Stimulated activated CD8-positive, alpha-beta memory T cell treated with anti-CD3 and anti-CD28 coated beads, Interleukin-7, amount 100 ng/mL, for 4 hours (primary cell): ENCODE measurements at places on chromosomes 13 and 19.

DNA sequence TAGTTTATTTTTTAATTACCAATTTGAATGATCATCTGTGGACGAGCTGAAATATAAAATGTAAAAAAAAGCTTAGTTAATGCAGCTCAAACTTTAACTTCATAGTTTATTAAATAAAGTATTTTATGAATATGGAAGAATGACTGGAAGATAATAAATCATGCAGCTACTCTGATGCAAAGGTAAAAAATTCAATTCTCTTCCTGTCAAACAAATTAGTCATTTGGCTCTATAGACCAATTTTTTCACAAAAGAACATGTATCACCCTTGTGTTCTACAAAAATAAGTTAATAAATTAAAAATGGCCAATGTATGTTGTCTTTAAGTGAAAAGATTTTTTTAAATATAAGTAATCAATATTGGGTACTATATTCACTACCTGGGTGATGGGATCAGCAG, 26.2 kb downstream of the EXOSC8 start:
- no peak for DNase-seq

- DNase-seq = no peak
Measured at GRCh38 chr13:28729541-28729940, 10.8 kb upstream of the SLC46A3 start.

GRCh38 chr13:41028051-41028450, 8.9 kb upstream of the ELF1 start:
- DNase-seq = no peak

- DNase-seq = no peak
Measured at GRCh38 chr19:10998045-10998533, 37.3 kb downstream of the SMARCA4 start.

DNA sequence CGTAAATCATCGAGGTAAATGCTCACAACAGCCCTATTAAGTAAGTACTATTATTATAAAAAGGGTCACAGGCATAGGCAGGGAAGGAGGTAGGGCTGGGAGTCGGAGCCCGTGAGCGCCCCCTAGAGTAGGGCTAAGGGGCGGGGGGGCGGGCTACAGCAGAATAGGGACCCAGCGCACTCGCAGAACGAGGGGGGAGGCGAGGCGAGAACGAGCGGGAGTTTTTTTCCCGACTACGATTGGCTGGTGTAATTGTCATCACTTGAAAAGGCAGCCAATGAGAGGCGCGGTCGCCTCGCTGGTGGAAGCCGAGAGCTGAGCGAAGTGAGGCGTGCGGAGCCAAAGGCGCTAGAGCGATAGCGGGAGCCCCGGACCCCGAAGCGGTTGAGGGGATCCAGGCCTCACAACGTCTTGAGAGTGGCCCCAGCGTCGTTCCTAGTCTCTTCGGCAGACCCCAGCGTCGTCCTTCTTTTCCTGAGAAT, 24.2 kb downstream of the KEAP1 start:
- peak; percentile 85 for DNase-seq

GRCh38 chr19:40217934-40218890, at the start of gene TTC9B:
TTC9B (minus strand) TSS chr19:40218384; CDS start chr19:40218381, 3 bp downstream.
- DNase-seq = no peak
